SJCRH30 (cell line): ENCODE measurements at places on chromosomes 3 and 15. TPM values are rescaled to one million over a fixed set of nuclear protein-coding genes. Genes with fewer than 3 reads are reported as not detected.

GP5 gene
- not detected in 2 replicates for total RNA-seq

TNFAIP8L3 gene
- total RNA-seq = 0.04 and 0.05 TPM in 2 replicates

EXD1 gene
- not detected in 2 replicates for total RNA-seq

SCAANT1 gene
- not detected in 2 replicates for total RNA-seq

CLSTN2 gene
- total RNA-seq = 9.5 and 10.0 TPM in 2 replicates

COLQ gene
- 0.18 and 0.24 TPM in 2 replicates for total RNA-seq

SPSB4 gene
- total RNA-seq = 101 and 106 TPM in 2 replicates

STRIT1 gene
- not detected in 2 replicates for total RNA-seq

ZPLD1 gene
- total RNA-seq = 0.14 and 0.15 TPM in 2 replicates

ANKRD63 gene
- total RNA-seq = 0.12 and 0.35 TPM in 2 replicates

PTH1R gene
- 6.6 and 6.7 TPM in 2 replicates for total RNA-seq

VWA5B2 gene
- 0.51 and 1.0 TPM in 2 replicates for total RNA-seq

UPK1B gene
- not detected in 2 replicates for total RNA-seq

GOLGA8T gene
- total RNA-seq = not detected in 2 replicates

CAND2 gene
- 3.4 and 4.9 TPM in 2 replicates for total RNA-seq

SLC15A2 gene
- total RNA-seq = 0.79 and 0.86 TPM in 2 replicates

HCN4 gene
- not detected in 2 replicates for total RNA-seq

ZDHHC19 gene
- total RNA-seq = not detected in 2 replicates

TRIM42 gene
- not detected in 2 replicates for total RNA-seq

POLG gene
- total RNA-seq = 47.0 and 50.5 TPM in 2 replicates

SELENOS gene
- 51.0 and 60.1 TPM in 2 replicates for total RNA-seq
